Stimulated activated CD4-positive, alpha-beta T cell treated with anti-CD3 and anti-CD28 coated beads, Interleukin-2, amount 100 ng/mL, for 4 hours (primary cell): ENCODE measurements at places on chromosomes 5 and 9.

DNA sequence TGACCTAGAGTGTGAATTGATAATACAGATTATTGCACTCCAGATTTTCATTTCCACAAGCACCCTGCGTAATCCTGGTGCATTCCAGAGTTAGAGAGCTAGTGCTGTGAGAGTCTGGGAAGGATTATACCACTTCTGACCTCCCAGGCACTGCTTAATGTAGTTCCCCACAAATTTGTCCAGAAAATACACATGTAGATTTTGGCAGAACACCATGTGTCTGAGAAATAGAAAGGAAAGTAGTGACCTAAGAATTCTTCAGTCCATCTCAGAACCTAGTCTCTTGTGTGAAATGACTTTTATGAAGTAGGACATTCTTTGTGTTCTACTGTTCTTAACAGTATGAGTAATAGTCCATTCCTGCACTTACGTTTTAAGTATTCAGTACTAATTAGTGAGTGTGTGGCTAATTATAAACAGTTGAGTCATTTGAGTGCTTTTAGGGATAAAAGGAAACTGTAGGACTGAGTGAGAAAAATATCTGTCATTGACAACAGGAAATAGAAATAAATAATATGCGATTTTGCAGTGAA is 27.8 kb upstream of the PTPDC1 start:
- no peak for DNase-seq

- no peak for DNase-seq
These were observed 1044.2 kb downstream of the TLE4 start for GRCh38 chr9:80615964-80616363.

DNA sequence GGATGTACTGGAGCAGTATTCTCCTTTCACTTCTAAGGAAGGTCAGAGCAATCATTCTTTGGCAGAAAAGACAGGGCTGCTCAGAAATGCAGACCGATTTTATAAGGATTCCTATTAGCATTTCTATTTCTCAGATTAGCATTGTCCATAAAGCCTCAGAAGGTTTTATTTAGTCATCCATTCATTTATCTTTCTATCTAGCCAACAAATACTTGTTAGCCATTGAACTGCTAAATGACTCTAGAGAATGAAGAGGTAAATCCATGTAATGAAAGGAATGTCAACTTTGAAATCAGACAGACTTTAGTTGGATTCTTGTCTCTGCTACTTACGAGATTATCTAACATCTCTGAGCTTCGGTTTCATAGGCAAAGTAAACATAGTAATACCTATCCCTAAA is 165.2 kb downstream of the SLC25A46 start:
- no peak for DNase-seq

DNA sequence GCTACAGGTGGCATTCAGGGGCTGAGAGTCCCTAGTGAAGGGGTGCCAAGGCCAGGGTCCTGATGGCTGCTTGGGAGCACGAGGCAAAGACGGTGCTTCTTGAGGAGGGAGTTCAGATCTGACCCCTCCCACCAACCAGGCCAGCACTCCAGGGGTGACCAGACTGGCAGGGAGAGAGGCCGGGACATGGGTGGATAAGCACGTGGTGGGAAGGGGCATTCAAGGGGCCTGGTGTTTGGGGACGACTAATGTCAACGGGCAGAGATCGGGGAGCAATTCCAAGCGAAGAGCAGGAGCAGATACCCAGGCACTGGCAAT is 4.5 kb downstream of the RGS14 start:
- DNase-seq = no peak

DNA sequence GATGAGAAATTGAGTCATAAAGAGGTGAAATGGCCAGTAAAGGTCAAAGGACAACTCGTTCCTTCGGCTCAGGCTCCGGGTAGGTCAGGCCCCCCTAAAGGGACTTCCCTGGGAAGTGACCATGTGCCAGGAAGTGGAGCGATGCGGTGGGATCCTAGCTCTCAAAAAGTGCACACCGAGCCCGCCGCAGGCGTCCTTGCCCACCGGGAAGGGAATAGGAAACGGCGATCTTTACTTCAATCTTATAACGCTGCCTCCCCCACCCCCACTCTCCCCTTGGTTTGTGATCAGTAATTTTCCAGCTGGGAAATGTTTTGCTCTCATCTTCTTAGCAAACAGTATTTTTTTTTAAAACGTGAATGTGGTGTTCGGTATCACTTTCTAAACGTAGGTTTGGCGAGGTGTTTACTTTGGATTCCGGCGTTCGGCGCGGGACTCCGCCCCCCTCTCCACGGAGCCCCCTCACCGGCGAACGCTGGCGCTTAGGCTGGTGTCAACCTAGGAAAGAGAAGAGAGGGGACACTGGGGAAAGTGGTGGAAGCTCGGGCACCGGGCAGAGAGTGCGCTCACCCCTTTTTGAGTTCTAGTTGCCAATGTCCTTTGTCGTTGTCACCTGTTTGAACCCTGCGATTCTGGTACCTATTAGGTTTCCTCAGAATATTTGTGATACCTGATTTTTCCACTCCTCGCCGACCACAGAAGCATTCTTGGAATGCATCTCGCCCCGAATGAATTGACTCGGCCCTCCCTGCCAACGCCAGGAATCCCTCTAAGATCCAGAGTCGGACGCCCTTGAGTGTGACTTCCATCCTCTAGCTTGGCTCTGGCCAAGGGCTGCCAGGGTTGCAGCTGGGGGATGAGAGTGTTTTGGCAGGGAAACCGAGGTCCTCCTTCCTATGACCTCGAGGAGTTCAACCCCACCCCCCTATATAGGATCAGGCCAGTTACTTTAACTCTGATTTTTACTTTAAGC is 1.8 kb upstream of the KLF4 start:
- no peak for DNase-seq

DNA sequence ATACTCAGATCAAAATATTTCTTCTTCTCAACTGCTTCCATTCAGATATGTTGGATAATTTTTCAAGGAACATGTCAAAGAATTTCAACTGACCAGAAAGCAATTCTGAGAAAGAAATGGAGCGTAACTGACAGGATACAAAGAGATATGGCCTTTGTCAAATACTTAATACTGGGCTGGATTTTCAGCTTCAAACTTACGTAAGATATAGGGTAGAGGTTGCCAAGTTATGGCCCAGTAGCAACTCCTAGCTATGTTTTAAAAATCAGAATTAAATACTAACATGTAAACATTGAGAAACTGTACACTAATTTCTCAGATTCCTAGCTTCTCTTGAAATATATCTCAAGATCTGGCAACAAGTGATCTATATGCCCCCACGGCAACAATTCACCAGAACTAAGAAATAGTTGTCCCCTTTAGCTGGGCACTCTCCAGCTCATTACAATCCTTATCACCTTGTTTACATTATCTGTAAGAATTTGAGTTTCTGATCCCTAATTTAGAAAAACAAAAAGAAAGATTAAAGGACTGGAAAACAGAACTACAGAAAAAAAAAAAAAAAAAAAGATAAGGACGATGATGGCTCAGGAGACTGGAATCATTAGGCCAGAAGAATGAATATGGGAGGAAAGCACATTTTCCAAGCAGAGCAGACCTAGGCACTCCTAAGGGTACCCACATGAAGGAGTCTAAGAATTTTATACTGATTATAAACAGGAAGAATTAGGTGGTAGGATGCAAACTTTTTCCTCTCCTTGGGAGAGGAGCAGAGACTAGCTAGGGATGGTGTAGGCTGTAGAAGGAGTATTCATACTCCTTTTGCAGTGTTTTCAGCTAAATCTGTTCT is 23.0 kb downstream of the INIP start:
- DNase-seq = no peak

DNA sequence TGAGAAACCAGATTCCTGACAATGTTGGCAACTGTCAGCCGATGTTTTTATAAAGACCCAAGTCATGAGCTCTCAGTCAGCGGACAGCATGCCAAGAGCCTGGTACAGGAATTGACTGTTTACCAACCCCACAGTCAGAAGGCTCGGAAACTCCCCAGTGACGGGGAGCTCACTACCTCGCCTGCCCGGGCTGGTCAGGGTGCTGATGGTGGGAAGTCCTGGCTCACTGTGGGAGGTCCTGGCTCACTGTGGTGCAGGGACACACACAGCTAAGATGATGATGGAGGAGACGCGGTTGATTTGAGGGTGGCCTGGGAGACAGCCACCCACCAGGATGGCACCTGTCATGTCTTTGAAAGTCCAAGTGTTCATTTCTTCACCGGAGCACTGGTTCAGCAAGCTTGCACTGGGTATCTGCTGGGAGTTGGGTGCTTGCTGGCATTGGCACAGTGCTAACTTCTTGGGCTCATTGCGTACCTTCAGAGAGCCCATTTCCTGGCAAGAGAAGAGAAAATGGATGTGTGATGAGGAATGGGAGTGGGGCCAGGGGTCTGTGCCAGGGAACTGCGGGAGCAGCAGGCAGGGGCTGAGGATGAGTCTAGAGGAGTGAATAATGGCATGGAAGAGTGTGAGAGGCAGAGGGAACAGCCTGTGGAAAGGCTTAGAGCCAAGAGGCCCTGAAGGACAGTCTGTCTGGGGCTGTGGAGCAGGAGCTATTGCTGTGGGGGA is 15.3 kb downstream of the ASS1 start:
- DNase-seq = no peak

- no peak for DNase-seq
These were observed 69.3 kb downstream of the ISOC1 start for GRCh38 chr5:129163810-129164378.

- no peak for DNase-seq
These were observed 656.3 kb downstream of the PRELID2 start for GRCh38 chr5:145178641-145179523.

DNA sequence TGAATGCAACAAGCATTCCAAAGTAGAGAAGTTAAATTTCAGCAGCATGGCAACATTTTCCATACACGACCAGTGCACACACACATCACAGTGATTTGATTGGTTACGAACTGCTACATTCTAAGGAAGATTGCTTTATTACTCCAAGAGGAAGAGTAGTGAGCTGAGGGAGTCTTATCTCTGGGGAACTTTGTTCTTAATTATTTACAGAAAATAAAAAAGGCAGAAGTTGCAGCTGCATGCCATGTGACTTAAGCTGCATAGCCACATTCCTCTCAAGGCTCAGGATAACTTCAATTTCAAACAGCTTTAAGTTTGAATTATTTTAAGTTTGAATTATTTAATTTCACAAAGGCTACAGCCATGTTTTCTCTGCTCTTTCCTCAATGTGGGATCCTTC is 71.6 kb upstream of the HSPB3 start:
- DNase-seq = no peak

GRCh38 chr9:8802242-8802641 is 1002.7 kb upstream of the DMAC1 start:
- no peak for DNase-seq

- DNase-seq = no peak
These were observed 10.3 kb downstream of the TCERG1 start for GRCh38 chr5:146457431-146457830.
